Bronchial epithelial cell (primary cell): ENCODE measurements at places on chromosomes 2 and 18. TPM values are rescaled to one million over a fixed set of nuclear protein-coding genes. Genes with fewer than 3 reads are reported as not detected.

GRCh38 chr2:26840937-26841610 lies 6.9 kb upstream of the DPYSL5 start:
- peak; percentile 37 for DNase-seq

DNA sequence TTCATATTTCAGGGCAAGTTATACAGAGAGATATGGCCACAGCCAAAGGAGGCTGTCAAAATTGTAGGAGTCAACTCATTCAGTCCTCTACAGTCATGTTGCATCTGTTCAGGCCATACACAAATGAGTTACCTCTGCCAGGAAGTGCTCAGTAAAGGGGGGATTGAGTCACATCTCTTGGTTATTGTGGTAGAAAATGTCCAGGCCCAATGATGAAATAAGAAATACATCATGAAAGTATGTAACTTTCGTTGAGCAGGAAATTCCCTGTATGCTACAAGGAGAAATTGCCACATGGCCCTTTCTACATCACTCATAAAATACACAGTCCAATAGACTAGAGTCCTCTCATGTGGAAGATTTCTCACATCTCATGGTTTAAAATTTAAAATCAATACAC lies 103.9 kb upstream of the COL3A1 start:
- peak; percentile 88 for DNase-seq

DNA sequence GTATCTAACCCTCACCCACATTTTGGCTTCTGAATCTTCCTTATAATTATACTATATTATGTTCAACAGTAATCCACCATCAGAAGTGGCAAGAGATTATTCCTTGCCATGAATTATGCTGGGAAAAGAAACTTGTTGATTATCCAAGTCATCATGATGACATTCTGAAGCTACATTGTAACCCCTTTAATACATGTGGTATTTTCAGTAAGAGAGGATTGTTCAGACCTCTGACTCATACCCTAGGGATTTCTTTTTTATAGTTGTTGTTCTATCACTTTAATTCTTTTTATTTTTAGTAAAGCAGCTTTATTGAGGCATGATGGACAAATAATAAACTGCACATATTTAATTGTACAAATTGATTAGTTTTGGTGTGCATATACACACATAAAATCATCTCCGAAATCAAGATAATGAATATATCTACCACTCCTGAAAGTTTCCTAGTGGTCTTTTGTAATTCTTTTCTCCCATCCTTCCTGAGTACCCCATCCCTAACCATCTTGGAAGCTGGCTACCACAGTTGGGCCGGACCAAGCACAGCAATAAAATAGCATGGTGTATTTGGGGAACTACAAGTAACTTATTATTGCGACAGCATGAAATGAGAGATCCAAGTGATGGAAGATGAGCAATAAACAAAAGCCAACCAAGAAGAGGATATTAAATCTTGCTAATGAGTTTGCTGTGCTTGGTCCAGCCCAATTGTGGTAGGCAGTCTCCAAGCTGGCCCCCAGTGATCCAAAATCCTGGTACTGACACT lies 159.9 kb downstream of the BARD1 start:
- DNase-seq = peak; percentile 31

Gene NAT8
- not detected in 2 replicates for total RNA-seq

Gene IL37
- not detected in 2 replicates for total RNA-seq
